ENCODE measurements at places on chromosomes 6 and 20.

DNA sequence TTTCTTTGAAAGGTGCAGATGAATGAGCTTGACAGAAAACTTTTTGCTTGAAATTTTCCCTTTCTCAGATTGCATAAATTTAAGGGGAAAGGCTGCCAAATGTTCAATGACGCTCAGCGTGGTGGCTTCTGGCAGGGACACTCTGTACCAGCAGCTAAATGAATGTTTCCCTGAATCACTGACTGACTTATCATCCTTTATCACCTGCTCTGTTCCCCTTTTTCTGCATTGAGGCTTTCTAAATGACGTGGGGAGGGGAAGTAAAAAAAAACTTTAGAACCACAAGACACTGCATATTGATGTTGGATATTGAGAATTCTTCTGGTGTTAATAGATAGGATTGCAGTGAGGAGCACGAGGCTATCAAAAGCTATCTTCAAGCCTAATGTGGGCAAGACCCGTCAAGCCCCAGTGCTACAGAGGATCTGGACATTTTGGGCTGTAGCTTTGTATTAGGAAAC is 46.9 kb upstream of the ENPP5 start:
- no peak for DNase-seq

- DNase-seq = no peak
Observed at GRCh38 chr20:35304956-35305355, 12.7 kb upstream of the FAM83C start.

GRCh38 chr6:168007592-168008338 is 10.3 kb downstream of the KIF25 start:
- no peak for DNase-seq

GRCh38 chr20:2387180-2387577 is 6.5 kb downstream of the TGM6 start:
- no peak for DNase-seq

DNA sequence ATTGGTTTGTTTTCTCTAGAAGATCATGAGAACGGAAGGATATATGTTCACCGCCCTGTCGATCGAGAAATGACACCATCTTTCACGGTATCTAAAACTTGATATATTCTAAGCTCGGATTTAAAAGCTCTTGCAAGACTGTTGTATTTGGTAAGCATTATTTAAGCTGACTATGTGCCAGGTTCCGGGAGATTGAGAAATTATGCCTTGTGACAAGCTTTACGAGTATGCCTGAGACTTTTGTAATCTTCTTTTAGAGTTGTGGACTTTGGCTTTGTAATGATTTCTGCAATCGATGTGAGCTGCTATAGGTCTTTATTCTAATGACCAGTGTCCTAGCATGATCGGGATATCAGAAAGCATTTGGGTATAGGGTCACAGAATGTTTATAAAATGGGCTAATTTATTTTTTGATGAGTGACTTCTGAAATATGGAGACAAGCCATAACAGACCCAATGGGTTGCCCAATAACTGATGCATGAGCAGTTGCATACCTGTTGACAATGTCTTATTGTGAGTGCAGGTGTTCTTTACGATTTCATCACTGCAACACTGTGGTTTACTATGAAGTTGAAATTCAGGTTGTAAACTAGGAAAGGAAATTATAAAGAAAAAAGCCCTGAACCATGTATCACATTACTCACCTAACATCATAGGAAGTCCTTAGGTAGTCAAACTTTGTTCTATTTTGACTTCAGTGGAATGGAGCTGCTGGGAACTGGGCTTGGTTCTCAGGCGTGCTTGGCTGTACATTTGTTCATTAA is 14.0 kb downstream of the CDH26 start:
- DNase-seq = no peak

- no peak for DNase-seq
Observed at GRCh38 chr6:45488269-45488668, 110.5 kb upstream of the SUPT3H start.

DNA sequence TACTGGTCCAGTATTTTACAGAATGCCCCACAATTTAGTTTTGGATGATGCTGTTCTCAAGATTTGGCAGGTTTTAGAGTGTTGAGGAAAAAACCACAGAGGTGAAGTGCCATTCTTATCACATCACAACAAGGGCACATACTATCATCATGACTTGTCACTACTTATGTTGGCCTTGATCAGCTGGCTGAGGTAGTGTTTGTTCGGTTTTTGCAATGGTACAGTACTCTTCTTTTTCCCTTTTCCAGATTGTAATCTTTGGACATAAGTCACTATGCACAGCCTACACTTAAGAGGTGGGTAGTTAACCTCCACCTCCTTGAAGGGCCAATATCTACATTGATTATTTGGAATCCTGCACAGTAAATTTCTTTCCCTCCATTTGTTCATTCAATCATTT is 8.8 kb downstream of the TENT5A start:
- DNase-seq = no peak

DNA sequence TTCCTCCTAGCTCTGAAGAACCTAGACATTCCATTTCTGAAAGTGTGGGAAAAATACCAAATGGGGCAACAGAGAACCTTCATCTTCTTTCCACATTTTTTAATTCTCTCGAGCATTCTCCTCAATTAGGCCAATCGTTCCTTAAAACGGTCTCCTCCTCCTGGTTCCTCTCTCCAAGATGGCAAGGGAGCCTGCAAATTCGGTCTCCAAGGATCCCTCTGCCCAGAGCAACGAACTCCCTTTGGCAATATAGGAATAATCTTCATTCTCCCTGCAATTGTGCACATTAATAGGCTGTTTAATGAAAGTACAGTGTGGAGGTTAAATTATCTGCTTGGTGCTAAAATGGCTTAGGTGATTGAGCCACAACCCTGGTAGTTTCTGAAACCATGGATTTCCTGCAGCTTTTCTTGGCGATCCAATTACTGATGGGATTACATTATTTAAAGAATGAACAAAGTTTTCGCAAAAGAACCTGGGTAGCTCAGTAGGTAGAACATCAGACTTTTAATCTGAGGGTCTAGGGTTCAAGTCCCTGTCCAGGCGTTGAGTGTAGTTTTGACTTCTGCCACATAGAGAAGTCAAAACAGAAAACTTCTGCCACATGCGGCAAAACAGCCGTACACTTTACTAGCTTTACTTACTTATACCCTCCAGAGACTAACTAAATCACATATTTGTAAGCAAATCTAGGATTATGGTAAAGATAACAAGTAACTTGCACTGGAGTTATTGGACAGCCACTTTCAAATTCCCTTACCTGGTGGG is 102.9 kb upstream of the ZNF184 start:
- no peak for DNase-seq

DNA sequence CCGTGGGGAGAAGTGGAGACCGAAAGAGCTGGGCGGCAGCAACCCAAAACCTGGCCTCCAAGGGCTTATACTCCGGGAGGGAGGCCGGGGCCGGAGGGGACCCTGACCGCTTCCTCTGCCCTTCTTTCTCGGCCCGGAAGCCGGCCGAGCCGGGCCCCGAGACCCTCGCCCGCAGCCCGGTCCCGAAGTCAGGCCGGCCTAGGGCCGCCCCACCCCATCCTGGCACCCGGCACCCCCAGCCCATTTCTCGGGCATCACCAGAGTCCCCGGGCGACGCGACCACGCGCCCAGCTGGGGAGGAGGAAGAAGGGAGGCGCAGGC is 572 bp upstream of the ZDHHC14 start:
- no peak for DNase-seq
